AG20443 (cell line): ENCODE measurements at places on chromosomes 5 and 9.

DNA sequence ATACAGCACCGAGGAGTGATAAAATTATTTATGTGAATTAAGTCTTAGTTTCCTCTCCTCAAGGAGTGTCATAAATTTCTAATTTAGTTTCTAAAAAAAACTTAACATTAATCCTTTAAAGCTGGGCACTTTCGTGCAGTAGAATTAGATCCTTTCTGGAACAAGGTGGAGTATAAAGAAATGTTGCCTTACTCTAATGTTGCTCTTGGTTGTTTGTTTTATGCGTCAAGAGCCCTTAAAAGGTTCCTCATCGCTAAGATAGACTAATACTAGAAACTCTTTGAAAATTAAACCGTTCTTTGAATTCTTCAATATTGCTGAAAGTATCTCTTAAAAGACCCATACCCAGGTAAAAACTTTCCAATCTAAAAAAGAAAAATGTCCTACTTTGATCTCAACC is 83.6 kb upstream of the PLPP1 start:
- no peak for DNase-seq

DNA sequence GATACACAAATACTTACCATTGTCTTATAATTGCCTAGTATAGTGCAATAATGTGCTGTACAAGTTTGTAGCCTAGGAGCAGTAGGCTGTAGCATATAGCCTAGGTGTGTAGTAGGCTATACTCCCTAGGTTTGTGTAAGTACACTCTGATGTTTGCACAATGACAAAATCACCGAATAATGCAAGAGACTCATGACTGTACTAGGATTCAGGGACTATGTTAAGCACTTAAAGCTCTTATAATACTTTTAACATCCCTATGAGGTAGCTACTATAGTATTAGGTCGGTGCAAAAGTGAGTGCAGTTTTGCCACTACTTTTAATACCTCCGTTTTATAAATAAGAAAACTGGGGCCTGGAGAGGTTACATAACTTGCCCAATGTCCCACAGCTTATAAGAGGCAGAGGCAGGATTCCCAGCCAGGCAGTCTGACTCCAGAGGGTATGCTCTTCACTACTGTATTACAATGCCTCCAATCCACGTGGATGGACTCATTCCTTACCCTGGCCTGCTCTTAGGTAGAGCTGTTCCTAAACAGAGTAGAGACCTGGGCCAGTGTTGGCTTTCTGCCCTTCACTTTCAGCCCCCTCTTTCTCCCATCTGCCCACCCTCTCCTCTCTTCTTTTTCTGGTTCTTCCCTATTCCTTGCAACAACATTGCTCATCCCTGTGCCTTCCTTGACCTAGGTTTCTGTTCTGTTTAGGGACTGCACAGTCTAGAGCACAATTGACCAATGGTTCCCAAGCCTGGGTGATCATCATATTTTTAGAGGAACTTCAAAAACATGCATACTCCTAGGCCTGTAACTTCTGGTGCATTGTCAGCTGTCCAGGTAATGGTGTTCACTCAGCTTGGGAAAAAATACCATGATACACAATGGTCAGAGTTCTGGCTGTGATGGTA is 114.0 kb downstream of the CARTPT start:
- no peak for DNase-seq

- DNase-seq: peak; percentile 85
Measured at GRCh38 chr9:135864447-135865049, 42.8 kb downstream of the CAMSAP1 start.

DNA sequence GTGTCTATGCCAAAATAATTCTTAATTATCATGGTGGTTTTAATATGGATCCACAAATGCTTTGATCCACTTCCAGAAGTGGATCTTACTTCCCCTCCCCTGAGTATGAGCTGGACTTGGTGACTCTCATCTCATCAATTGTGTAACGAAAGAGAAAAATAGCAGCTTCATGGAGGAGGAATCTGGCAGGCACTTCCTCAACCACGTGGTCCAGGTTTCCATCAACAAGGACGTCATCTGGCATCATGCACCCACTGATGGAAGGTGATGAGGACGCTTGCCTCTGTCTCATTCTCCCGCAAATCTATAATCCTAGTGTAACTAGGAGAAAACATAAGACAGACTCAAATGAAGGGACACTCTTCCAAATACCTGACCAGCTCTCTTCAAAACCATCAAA is 54.6 kb upstream of the S1PR3 start:
- DNase-seq: no peak

DNA sequence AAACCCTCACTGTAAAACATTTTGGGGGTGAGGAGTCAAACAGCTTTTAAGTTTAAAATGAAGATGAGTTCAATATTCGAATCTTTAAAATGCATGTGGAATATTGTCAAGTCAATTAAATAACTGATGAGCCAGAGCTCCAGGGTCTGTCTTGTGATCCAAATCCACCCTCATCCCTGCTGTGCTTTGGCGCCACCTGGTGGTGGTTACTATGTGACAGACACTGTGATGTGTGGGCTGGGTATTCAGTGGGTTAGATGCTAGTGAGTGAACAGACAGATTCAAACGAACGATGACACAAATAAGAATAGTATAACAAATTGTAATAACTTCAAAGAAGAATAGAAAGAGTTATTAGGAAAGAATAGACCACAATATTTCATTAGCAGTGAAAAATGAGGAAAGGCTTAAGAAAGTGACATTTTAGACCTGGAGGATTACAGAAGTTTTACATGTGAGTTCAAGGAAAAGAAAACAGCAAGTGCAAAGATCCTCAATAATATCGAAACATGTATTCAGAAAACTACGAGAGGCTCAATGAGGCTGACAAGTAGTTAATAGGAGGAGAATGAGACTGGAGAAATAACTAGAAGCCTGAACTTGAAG is 51.4 kb upstream of the CHSY3 start:
- peak; percentile 73 for DNase-seq

- DNase-seq: peak; percentile 68
Measured at GRCh38 chr5:143889986-143890385, 78.0 kb downstream of the HMHB1 start.

GRCh38 chr5:163385271-163385670 is 52.1 kb upstream of the CCNG1 start:
- DNase-seq: no peak

DNA sequence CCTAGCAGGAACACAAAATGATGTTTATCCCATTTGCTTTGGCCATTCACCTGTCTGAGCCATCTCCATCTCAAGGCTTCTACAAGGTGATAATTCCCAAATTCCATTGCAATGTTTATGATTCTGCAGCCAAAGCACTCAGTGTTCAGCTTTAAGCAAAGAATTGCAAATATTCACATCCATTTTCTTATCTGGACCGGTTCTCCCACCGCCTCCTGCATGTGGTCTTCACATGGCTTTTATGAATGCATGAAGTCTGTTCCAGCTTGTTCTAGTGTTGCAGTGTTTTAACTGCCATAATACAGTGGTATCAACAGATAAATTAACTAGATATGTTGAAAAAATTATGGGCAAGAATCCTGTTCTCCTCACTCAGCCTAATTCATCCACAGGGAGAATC is 443.0 kb upstream of the KLF4 start:
- DNase-seq: no peak

GRCh38 chr9:17005056-17005823 is 129.6 kb upstream of the CNTLN start:
- peak; percentile 82 for DNase-seq

DNA sequence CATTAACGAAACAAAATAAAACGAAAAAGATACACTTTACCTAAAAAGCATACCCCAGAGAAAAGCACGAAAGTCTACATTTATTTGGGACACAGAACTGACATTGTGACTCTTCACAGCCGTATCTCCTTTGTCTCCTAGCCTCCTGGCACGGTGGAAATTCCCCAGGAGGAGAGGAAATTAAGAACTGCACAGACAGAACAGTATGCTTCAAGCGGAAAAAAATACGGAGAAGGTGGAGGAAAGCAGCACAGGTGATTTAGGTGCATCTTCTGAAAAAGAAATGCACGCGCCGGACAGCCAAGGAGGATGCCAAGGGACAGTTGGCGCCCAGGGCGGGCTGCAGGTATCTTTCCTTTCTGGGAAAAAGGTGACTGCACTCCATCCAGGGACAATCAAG is 32.0 kb downstream of the DDX31 start:
- no peak for DNase-seq

DNA sequence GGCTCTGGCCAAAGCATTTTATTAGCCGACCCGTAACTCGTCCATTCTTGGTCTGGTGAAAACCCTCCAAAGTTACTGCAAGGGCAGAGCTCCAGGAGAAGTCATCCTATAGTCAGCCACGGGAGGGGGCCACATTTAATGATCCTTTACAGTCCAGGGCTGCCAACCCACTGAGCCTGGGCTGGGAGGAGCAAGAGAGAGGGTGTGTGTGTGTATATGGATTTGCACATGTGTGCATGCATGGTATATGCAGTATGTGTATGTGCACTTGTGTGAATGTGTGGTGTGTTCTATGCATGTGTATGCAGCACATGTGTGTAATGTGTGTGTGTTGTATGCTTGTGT is 4.2 kb upstream of the RASGEF1C start:
- no peak for DNase-seq

GRCh38 chr9:35691334-35691650 is 1.6 kb upstream of the TPM2 start:
- no peak for DNase-seq

GRCh38 chr5:115431116-115431515 is 113.5 kb downstream of the FEM1C start:
- no peak for DNase-seq

GRCh38 chr5:140524003-140524402 is 23.5 kb upstream of the EIF4EBP3 start:
- no peak for DNase-seq

- DNase-seq: no peak
Measured at GRCh38 chr5:172715421-172715780, 55.6 kb downstream of the DUSP1 start.

GRCh38 chr9:22050924-22051323 is 41.8 kb upstream of the CDKN2B start:
- DNase-seq: no peak

- peak; percentile 67 for DNase-seq
Measured at GRCh38 chr9:105414947-105415661, 32.7 kb upstream of the FSD1L start.

DNA sequence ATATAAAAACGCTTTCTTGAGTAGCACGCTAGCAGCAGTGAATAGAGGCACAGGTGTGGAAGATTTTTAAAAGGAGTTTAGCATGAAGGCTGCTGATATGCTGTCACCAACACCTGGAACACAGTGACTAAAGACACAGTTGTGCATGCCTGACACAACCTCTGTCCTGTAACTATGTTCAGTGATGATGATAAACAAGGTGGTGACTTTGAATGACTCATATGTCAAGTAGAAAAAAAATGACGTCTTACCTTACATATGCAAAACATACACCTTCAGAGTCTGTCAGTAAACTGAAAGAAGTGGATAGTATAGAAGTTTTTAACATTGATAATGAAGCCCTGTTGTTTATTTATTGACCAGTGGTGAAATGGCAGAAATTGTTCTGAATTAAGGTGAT is 66.2 kb upstream of the ADCY2 start:
- DNase-seq: no peak

GRCh38 chr9:94773655-94774054 is 47.2 kb downstream of the AOPEP start:
- no peak for DNase-seq

DNA sequence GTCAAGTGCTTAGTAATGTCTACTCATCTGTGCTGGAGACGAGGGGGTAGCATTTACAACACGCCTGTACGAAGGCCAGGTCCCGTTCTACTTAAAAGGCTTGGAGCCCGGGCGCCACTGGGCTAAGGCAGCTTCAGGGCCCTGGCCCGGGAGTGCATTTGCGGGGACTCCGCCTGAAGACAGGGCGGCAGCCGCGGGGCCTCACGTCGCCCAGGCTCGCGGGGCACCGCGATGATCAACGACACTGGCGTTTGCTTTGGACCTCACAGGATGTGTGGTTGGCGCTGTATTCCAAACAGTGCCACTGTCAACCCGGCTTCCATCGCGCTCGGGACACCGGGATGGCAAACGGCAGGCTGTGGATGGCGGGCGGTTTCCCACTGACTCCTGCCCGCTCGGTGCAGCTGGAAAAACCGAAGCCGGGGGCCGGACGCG is 1.1 kb upstream of the TENT4A start:
- DNase-seq: peak; percentile 58

- no peak for DNase-seq
Measured at GRCh38 chr9:26181836-26182235, 503.6 kb upstream of the TUSC1 start.

- no peak for DNase-seq
Measured at GRCh38 chr5:121870489-121870888, 18.8 kb downstream of the FTMT start.

DNA sequence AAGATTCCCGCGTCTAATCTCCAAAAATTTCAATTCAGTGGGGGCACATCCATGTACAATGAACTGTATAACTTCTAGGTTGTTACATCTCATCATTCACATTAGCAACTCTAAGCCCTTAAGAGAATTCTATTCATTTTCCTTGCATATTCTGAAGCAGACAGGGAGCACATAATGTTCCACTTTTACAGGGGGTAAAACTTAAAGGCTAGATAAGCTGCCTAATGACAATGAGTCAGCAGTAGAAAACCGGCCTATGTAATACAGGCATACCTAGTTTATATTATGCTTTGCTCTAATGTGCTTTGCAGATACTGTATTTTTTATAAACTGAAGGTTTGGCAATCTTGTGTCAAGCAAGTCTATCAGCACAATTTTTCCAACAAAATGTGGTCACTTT is 40.4 kb downstream of the PTAR1 start:
- DNase-seq: no peak

GRCh38 chr5:134568337-134568700 is 42.8 kb downstream of the JADE2 start:
- no peak for DNase-seq

DNA sequence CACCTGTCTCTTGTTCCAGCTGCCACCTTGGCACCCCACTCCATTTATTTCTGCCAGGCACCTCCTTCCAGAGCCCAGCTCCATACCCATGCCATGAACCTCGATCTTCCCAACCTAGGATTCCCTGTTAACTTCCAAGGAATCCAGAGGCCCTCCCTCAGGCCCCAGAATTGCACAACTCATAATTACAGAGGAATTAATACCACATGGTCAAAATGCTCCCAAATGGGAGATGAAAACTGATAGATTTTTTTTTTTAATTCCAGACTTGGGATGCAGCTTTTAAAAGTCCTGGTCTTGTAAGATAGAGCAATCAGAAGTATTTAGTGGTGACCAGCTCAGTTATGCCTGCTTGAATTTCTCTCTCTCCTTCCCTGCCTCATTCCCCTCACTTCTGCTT is 96.2 kb upstream of the CCDC112 start:
- peak; percentile 62 for DNase-seq

DNA sequence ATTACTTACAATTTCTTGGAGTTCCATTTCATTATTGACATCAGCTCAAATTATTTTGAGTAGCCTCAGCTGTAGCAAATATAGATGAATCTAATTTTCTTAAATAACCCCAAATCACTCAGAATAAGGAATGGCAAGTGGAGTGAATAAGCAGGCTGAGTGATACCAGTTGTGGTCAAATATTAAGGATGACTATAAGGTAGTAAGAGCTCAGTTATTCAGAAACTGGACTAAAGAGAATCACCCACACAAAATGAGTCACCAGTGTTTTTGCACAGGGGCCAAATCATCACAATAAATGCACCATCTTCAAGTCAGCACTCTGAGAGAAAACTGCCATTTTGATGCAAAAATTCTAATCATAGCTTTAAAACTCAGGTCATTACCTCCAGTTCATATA is 128.9 kb upstream of the TARS1 start:
- DNase-seq: peak; percentile 64
